Esophagus squamous epithelium (tissue), 5 donors: ENCODE measurements at places on chromosomes 1 and 21. TPM values are rescaled to one million over a fixed set of nuclear protein-coding genes. Genes with fewer than 3 reads are reported as not detected.

GRCh38 chr1:194544012-194544411 is 1357.6 kb upstream of the B3GALT2 start:
- DNase-seq, result no peak

- DNase-seq, result no peak
These were observed 64.7 kb downstream of the SLC35A3 start for GRCh38 chr1:100034470-100034869.

- DNase-seq, result no peak
These were observed 638 bp upstream of the OLIG2 start for GRCh38 chr21:33025106-33025488.

- DNase-seq, result no peak
These were observed 47.7 kb downstream of the FCRL5 start for GRCh38 chr1:157504646-157505045.

The PCP4L1 gene
- 6.9 TPM for total RNA-seq
